ENCODE measurements at places on chromosomes 13 and 19. TPM values are rescaled to one million over a fixed set of nuclear protein-coding genes. Genes with fewer than 3 reads are reported as not detected.
A peak's percentile ranks its signal among the peaks of the same experiment; 100 is the strongest.

DNA sequence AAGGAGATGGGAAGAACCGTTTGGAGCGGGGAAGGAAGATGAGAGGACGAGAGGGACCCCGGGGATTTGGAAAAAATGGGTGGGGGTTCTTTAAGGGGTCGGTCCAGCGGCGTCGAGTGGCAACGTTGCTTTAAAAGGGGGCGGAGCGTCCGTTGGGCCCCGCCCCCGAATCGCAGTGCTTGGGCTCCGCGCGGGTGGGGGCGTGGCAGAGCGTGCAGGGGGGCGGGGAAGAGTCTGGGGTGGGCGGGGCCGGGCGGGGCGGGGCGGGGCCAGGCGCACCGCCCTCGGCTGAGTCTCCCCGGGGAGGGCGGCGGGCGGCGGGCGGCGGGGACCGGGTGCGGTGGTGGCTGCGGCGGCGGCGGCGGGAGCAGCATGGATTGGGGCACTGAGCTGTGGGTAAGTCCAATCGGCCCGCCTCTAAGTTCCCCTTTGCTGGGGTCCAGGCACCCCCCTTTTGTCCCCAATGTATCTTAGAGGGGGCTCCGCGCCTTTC, at the start of gene TRIP10:
TRIP10 (plus strand) TSS at position 291 of the 493 bp plus-strand sequence; CDS start at position 373, 82 bp downstream.
- H3K36me3 ChIP-seq: peaks cover 23% of the 10 kb centered on the region
- peak; percentile 89 for DNase-seq
- H3K27ac ChIP-seq: peak within 1 kb of the TSS; percentile 97

DNA sequence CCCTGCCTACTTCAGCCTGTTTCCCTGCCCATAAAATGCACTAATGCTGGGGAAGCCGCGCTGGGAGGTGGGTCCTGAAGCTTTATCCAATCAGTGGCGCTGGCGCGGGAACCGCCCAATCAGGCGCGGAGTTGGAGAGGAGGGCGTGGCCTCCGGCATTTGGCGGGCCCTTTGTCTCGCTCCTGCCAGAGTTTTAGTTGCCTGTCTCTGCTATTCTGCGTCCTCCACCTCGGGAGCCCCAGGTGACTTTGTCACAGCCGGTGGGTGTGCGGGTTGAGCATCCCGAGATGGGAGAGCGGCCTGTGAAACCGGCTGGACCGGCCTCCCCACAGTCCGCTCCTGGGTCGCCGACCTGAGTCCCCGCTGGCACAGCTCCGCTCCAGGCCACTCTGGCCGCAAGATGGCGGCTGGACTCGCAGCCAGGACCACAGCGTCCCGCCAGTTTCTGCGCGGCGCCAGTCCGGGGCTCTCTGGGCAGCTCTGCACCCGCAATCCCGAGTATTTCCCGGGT, 30.7 kb upstream of the ZNF429 start:
- H3K27ac ChIP-seq: no peak overlapping the region
- peak; percentile 82 for DNase-seq
- H3K4me3 ChIP-seq: peak overlapping the region; percentile 73
- H3K4me1 ChIP-seq: peaks cover 14% of the 10 kb centered on the region
- H3K36me3 ChIP-seq: no peaks in the 10 kb centered on the region

GRCh38 chr13:80560609-80561008, 219.7 kb upstream of the SPRY2 start:
- H3K36me3 ChIP-seq: no peaks in the 10 kb centered on the region
- H3K4me3 ChIP-seq: no peak overlapping the region
- peaks cover 9% of the 10 kb centered on the region for H3K4me1 ChIP-seq
- no peaks in the 10 kb centered on the region for H3K27me3 ChIP-seq
- no peak overlapping the region for H3K27ac ChIP-seq

MCF2L gene
- total RNA-seq: 41.2 TPM

DNA sequence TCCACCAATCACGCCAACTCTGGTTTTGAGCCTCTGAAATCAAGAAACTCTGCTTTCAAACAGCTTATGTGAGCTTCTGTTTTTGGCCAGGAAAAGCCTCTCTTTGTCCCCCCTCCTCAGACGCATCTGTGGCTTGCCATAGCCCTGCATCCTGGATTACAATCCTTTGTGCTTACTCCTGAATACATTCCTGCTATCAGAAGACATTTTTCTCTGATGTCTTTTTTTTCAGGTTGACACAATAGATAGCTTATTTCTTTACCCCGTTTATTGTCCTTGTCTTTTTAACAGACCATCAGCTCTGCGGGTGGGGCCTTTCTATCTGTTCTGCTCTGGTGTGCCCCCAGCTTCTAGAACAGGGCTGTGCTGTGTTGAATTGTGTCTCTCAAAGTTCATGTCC, 11.0 kb downstream of the PNMA8B start:
- no peak for DNase-seq
- H3K27me3 ChIP-seq: peaks cover 31% of the 10 kb centered on the region
- H3K27ac ChIP-seq: no peak overlapping the region
- H3K4me3 ChIP-seq: no peak overlapping the region
- peaks cover 20% of the 10 kb centered on the region for H3K4me1 ChIP-seq

- H3K36me3 ChIP-seq: no peaks in the 10 kb centered on the region
- H3K27me3 ChIP-seq: no peaks in the 10 kb centered on the region
- H3K4me3 ChIP-seq: no peak overlapping the region
- DNase-seq: no peak
Measured at GRCh38 chr13:94800423-94800822, 88.1 kb upstream of the SOX21 start.

DNA sequence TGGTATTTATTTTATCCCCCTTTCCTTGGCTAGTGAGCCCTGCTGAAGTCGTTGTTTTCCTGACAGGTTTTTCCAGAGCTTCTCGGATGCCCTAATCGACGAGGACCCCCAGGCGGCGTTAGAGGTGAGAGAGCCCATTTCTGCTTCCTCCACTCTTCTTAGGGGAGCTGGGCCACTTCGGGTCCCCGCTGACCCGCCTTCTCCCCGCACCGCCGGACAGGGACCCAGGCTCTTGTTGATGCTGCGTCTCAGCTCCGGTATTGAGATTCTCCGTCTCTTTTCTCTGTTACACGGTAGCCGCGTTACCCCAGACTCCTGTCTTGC, 306 bp downstream of the SUGT1 start:
- peak overlapping the region; percentile 99 for H3K27ac ChIP-seq
- DNase-seq: no peak
- H3K4me1 ChIP-seq: peaks cover 59% of the 10 kb centered on the region

- H3K4me3 ChIP-seq: no peak overlapping the region
- no peaks in the 10 kb centered on the region for H3K27me3 ChIP-seq
- H3K27ac ChIP-seq: no peak overlapping the region
- no peaks in the 10 kb centered on the region for H3K36me3 ChIP-seq
- H3K4me1 ChIP-seq: no peaks in the 10 kb centered on the region
Measured at GRCh38 chr13:69199664-69200063, 908.0 kb upstream of the ATXN8OS start.

DNA sequence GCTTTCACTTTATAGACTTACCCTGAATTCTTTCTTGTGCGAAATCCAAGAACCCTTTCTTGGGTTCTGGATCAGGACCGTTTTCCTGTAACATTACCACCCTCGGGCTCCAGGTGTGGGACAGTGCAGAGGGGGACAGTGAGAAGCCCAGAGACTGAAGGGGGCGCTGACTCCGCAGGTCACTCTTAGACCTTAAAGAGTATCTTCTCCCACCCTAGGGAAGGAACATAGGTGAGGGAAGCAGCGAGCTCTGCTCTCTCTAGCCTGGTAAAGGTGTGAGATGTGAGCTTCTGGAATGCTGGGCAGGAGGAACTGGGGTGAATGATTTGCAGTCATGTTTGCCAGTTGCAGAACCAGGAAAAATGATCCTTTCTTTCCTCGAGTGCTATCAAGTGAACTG, 80.8 kb upstream of the ZNF507 start:
- peaks cover 61% of the 10 kb centered on the region for H3K27me3 ChIP-seq
- no peak overlapping the region for H3K4me3 ChIP-seq
- no peak for DNase-seq
- H3K4me1 ChIP-seq: no peaks in the 10 kb centered on the region
- no peak overlapping the region for H3K27ac ChIP-seq
- H3K36me3 ChIP-seq: no peaks in the 10 kb centered on the region

DNA sequence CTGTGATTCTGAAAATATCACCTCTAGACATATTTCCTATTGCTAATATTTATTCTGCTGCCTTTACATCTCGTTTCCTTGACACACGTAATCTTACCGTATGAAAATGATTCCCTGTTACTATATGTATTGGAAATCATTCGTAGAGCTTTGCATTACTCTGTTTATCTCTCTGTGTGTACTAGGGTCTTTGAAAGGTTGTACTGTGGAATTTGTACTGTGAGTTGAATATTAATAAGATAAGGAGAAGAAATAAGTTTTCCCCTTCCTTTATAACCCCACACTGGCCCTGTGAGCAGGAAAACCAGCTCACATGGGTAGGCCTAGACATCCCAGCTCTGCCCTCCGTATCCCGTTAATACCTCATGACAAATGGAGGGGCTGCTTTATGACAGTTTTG, 354.9 kb downstream of the KLF5 start:
- H3K27me3 ChIP-seq: no peaks in the 10 kb centered on the region
- no peak for DNase-seq
- H3K4me3 ChIP-seq: no peak overlapping the region
- no peak overlapping the region for H3K27ac ChIP-seq
- no peaks in the 10 kb centered on the region for H3K4me1 ChIP-seq

CEACAM8 gene
- not detected for total RNA-seq

DNA sequence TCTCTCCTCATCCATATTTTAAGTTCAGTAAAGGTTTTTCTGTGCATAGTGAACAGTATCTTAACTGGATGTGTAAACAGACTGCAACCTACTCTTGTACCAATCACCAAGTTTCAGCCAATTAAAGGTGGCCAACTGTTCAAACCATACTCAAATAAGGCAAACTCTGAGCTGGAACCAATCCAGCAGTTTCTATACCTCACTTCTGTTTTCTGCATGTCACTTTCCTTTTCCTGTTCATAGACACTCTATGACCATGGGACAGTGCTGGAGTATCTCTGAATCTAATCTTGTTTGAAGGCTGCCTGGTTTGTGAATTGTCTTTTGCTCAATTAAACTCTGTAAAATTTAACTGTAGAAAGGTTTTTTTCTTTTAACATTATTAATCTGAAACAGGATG, 470.3 kb upstream of the SLITRK6 start:
- no peaks in the 10 kb centered on the region for H3K36me3 ChIP-seq
- no peak for DNase-seq
- no peaks in the 10 kb centered on the region for H3K4me1 ChIP-seq
- no peaks in the 10 kb centered on the region for H3K27me3 ChIP-seq
- H3K27ac ChIP-seq: no peak overlapping the region

DNA sequence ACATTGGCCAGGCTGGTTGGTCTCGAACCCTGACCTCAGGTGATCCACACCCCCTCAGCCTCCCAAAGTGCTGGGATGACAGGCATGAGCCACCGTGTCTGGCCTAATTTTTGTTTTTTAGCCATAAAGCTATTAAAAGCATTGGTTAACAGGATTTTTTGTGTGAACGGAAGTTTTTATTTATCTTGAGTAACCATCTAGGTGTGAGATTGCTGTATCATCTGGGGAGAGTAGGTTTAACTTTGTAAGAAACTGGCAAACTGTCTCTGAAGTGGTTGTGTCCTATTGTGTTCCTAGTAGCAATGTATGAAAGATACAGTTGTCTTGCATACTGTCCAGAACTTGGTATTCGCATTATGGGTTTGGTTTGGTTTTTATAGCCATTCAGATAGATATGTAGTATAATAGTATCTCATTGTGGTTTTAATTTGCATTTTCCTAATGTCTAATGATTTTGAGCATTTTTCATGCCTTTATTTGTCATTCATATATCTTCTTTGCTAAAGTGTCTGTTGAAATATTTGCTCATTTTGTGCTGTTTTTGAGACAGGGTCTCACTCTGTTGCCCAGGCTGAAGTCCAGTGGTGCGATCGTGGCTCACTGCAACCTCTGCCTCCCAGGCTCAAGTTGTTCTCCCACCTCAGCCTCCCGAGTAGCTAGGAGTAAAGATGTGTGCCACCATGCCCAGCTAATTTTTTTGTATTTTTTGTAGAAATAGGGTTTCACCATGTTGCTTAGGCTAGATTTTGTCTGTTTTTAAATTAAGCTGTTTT, 13.5 kb upstream of the PLEKHF1 start:
- peaks cover 14% of the 10 kb centered on the region for H3K27me3 ChIP-seq
- no peak for DNase-seq
- H3K4me1 ChIP-seq: no peaks in the 10 kb centered on the region
- no peak overlapping the region for H3K27ac ChIP-seq
- H3K4me3 ChIP-seq: no peak overlapping the region

DNA sequence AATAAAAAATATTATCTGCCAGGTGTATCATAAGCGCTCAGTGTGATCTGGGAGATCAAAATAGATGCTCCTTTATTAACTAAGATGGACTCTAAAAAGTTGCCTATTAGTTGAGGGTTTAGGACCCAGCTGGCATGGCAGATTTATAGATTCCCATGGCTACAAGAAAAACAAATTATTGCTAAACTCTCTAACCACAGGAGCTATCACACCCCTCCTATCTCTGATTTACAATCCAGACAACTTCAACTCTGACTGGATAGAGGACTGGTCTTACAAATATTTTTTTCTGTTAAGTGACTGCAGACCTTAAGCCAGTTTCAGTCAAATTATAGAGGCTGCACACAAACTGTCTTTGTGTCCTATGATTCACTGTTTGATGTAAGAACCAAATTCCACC, 45.4 kb upstream of the MYCBP2 start:
- H3K27ac ChIP-seq: no peak overlapping the region
- DNase-seq: no peak
- no peaks in the 10 kb centered on the region for H3K4me1 ChIP-seq
- H3K27me3 ChIP-seq: no peaks in the 10 kb centered on the region
- no peak overlapping the region for H3K4me3 ChIP-seq

DNA sequence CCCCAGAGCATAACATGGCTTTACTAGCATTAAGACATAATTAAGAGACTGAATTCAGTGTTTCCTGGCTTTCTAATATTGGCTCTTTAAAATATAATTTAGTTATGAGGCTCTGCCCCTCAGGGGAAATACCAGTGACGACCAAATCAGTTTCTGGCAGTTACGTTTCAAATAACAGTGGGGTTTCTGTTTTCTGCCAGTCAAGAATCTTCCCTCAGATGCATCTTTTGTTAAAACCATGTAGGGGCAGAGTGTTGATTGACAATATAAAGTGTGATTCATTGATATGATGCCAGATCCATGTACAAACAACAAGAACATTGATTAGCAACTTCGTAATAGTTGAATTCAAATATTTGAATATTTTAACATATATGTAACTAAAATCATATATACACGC, 1169.7 kb downstream of the DIAPH3 start:
- H3K27ac ChIP-seq: no peak overlapping the region
- no peak for DNase-seq
- H3K4me1 ChIP-seq: no peaks in the 10 kb centered on the region
- no peaks in the 10 kb centered on the region for H3K36me3 ChIP-seq
- H3K27me3 ChIP-seq: no peaks in the 10 kb centered on the region

- H3K27me3 ChIP-seq: no peaks in the 10 kb centered on the region
- peak overlapping the region; percentile 4 for H3K4me3 ChIP-seq
- H3K36me3 ChIP-seq: peaks cover 75% of the 10 kb centered on the region
- peak overlapping the region; percentile 85 for H3K27ac ChIP-seq
- no peak for DNase-seq
- H3K4me1 ChIP-seq: peaks cover 73% of the 10 kb centered on the region
Measured at GRCh38 chr13:111281751-111282311, 38.6 kb upstream of the TEX29 start.

PRDX2 gene
- total RNA-seq: 700 TPM
